CD4-positive, alpha-beta T cell treated with Interleukin-4 for 4 hours (primary cell): ENCODE measurements at places on chromosomes 13 and 19.

GRCh38 chr13:30093236-30093635, 214.1 kb downstream of the KATNAL1 start:
- DNase-seq: no peak

- DNase-seq: no peak
Measured at GRCh38 chr13:76607866-76608265, 278.3 kb downstream of the KCTD12 start.

DNA sequence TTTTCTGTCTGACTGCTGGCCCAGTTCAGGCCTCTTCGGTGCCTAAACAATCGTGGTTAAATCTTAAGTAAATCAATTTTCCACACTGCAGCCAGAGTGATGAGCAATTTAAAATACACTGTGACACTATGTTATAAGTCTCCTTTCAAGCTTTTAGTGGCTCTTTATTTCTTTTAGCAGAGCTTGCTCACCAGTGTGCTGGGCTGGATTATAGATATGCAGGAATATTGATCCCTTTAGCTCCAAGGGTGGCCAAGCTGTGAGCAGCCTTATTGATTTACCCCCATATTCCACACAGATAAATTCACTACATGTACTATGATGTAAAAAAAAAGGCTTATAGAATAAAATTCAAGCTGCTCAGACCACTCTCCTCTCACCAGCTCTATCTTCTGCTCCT, 21.7 kb downstream of the CBY2 start:
- no peak for DNase-seq

DNA sequence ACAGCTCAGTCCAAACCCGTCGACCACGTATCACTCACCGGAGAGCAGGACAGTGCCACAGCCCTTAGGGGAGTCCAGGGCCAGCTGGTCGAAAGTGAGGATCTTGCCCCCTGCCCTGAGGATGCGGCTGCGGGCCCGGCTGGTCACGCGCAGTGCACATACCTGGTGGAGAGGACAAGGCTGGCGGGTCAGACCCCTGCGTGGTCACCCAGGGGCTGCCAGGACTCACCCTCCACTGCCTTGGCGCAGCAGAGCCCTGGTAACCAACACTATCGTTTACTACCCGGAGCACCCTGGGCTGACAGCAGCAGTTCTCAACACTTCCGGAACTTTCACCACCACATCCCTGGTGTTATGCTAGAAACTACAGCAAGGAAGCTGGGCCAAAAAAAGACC, 1.2 kb upstream of the FAM83E start:
- DNase-seq: no peak

- no peak for DNase-seq
Measured at GRCh38 chr13:27269114-27269665, 1.4 kb upstream of the RASL11A start.

- DNase-seq: peak; percentile 34
Measured at GRCh38 chr19:737591-738093, 13.3 kb upstream of the MISP start.

GRCh38 chr19:15843203-15843893, 27.9 kb upstream of the OR10H1 start:
- DNase-seq: no peak

DNA sequence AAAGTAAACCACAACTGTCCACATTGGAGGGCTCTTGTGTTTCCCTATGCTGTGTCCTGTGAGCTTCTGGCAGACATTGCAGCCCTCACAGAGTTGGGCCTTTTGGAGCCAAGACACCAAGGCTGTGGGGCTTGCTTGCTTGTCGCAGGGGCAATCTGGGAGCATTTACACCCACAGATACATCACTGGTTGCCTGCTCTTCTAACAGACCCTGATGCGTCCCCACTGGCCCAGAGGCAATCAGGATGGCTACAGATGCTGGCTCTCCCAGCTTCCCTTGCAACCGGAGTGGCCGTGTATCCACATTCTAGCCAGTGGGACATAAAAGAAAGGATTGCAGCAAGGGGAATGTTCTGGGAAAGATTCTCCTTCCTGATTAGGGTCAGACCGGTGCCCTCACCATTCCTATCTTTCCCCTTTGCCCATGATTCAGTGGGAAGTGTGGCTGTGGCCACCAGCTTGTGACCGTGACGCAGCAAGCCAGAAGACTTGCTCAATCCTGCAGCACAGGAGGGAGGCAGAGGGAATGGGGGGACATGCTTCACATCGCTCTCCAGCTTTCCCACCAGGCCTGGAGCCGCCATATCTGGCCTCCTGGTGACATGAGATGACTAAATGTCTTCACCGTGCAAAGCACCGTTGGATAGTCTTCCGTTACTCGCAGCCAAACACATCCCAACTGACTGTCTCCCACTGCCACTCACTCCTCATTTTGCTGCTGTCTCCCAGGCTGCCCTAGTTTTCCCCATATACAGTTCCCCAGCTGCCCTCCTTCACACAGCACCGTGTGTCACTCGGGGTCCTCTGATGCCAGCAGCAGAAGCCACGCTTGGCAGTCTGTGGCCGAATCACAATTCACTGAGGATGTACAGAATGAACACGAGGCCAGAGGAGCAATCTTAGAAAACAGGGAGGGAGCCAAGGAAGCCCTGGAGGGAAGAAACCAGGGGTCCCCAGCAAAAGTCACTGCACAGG, 151.0 kb downstream of the DPF1 start:
- no peak for DNase-seq

- no peak for DNase-seq
Measured at GRCh38 chr13:34805347-34805746, 136.7 kb upstream of the NBEA start.

GRCh38 chr13:107242138-107242537, 674.2 kb upstream of the ARGLU1 start:
- no peak for DNase-seq

- DNase-seq: peak; percentile 22
Measured at GRCh38 chr13:19960653-19960976, 2.1 kb downstream of the ZMYM2 start.

- no peak for DNase-seq
Measured at GRCh38 chr13:19573120-19573716, 11.9 kb upstream of the TPTE2 start.

- peak; percentile 36 for DNase-seq
Measured at GRCh38 chr13:40665126-40666044, 1.1 kb downstream of the FOXO1 start.

DNA sequence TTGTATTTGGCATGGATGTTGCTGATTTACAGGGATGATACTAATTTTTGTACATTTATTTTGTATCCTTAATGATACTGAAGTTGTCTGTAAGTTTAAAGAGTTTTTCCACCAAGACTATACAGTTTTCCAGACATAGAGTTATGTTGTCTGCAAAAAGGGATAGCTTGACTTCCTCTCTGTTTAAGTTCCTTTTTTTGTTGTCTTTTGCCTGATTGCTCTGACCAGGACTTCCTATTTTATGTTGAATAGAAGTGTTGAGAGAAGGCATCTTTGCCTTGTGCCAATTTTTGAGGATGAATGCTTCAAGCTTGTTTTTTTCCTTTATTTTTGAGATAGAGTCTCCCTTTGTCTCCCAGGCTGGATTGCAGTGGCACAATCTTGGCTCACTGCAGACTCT, 36.8 kb upstream of the ZNF681 start:
- DNase-seq: no peak

DNA sequence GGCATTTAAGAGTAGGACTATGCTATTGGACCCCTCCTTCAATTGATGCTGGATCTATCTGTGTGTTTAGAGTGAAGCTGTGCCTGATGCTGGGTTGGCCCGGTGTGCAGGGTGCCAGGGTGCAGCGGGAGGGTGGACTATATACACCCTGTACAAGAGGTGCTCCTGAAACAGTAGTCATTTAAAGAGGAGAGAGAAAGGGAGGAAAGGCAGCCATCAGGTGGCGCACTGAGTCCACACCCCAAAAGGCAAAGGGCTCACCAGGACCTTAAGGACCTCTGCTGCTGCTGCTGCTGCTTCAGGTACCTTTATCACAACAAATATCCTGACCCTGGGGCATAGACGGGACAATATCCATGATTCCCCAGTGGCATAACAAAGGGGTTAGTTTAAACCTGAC, 39.4 kb downstream of the ZNF136 start:
- peak; percentile 54 for DNase-seq

GRCh38 chr13:106753251-106753650, 185.3 kb upstream of the ARGLU1 start:
- DNase-seq: no peak

- DNase-seq: no peak
Measured at GRCh38 chr19:48806818-48807589, 3.8 kb downstream of the BCAT2 start.

DNA sequence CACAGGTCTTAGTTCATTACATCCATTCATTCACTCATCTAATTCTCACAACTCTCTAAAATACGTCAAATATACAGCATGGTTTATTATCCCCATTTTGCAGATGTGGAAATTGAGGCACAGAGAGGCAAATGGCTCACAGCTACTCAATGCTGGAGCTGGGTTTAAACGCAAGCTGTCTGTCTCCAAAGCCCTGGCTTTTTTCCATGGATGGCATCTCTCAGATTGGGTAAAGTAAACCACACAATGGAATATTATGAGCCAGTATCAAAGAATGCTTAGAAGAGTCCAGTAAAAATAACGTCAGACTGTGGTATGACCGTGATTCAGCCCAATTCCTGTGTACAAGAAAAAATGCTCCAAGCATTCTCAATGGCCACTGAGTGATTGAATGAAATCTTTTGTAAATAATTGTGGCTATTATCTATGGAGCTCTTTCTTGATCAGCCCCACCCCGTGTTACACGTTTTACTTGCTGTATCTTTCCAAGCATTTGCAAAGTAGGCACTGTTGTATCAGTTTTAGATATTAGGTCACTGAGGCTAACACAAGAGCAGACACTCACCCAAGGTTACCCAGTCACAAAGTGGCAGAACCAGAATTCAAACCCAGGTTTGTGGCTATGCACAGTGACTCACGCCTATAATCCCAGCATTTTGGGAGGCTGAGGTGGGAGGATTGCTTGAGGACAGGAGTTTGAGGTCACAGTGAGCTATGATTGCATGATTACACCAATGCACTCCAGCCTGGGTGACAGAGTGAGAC, 5.5 kb upstream of the ACP7 start:
- no peak for DNase-seq

DNA sequence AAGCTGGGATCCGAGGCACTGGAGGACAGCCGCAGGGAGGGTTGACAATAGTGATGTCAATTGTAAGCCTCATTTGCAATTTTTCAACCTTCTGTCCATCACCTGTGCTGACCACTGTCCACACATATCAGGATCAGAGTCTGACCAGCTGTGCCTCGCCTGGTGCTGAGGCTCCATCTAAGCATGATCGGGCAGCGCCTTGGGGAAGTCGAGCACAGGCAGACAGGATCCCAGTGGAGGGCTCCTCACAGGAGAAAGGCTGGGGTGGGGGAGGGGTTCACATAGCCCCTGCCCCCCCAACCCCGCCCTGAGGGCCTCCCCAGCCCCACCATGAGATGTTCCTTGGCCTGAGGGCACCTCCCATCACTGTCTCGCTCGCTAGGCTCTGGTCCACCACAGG, 60.3 kb downstream of the RAB20 start:
- no peak for DNase-seq

DNA sequence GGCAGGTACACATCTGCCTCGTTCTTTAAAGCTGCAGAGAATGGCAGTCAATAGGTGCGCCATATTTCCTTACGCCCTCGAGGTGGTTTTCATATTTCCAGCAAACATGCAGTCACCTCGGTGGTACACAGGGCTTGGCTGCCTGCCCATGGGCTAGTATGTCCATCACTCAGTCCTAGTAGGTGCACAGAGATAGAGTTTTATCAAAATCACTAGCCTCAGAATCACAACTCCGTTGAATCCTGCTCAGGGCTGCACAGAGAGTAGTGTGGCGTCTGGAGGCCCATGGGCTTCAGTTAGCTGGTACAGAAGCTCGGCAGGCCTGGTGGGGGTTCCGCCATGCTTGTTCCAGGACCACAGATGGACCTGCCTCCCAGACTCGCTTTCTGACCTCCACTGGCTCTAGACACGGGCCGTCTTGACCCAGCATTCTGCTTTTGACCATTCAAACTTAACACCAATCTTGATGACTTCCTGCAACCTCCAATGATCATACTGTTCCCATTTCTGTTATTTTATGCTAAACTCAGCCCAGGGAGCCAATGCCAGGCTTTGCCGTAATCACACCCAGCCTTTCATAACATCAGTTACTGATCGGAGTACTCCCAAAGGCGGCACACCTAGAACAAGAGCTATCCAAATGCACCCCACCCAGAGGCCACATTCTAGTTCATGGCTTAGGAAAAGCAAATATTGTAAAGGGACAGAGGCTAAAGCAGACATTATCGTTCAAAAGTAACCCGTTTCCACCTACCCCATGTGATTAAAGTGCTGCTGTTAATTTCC, 120.4 kb downstream of the RAB20 start:
- no peak for DNase-seq

DNA sequence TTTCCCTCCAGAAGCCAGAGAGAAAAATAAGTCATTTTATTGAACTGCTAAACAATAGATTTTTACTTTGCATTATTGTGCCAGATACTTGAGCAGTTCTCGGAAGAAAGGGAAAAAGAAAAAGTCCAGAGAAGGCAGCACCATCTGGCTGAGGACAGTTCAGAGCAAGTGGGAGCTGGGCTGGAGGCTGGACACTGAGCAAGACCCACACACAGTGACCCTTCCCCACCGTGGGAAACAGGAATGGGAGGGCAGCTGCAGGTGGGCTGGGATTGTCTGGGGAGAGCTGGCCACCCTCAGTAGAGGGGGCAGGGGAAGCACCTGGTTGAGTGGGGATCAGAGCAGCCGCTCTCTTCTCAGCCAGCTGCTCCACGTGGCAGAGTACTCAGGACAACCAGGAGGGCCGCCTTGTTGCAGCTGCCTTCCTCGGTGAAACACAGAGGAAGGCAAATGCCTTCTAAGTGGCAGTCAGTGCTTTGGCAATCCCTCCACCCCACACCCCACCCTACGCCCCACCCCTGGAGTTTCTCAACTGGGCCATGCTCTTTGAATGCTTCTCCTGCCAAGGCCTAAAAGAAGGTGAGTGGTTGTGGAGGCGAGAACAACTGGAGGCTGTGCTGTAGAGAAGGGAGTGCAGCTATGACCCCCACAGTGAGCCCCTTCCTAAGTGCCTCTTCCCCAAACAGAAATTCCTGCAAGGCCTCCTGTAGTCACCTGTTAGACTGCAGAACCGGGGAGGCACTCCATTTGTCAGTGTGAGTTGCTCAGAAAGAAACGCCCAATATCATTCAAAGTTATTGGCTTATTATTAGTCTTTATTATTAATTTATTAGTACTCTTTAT, 179.3 kb downstream of the ZIC5 start:
- no peak for DNase-seq

DNA sequence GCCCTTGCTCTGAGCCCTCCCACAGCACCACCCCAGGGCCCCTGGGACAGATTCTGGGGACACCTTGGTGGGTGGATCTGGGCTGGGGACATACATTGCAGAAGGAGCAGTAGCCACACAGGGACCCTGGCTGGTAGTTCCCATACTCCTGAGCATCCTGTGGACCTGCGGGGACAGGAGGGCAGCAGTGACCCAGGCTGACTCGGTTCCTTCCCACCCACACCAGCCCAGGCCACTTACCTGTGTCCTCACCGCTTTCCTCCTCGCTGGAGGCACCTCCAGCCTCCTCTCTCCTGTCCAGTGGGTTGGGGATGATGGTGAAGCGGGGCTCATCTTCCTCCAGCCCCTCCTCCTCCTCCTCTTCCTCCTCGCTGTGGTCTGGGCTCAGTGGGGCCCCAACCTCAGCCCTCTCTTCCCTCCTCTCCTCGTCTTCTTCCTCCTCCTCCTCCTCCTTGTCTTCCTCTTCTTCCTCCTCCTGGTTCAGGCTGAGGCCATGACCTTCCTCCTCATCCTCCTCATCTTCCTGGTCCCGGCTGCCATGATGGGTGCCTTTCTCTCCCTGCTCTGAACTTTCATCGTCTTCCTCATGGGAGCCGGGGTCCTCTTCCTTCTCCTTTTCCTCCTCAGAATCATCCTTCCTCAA, 1.9 kb downstream of the HRC start:
- no peak for DNase-seq

GRCh38 chr13:107716741-107717140, 498.6 kb downstream of the LIG4 start:
- no peak for DNase-seq
